ENCODE measurements at places on chromosomes 5 and 9. TPM values are rescaled to one million over a fixed set of nuclear protein-coding genes. Genes with fewer than 3 reads are reported as not detected.

The BAAT gene
- total RNA-seq = 0.58 TPM

The HMGXB3 gene
- 28.5 TPM for total RNA-seq

The PTGS1 gene
- 0.82 TPM for total RNA-seq

The LHX3 gene
- 0.12 TPM for total RNA-seq

The BHMT2 gene
- not detected for total RNA-seq

The F2R gene
- 49.9 TPM for total RNA-seq

The GPR150 gene
- 0.07 TPM for total RNA-seq

The SLC46A2 gene
- total RNA-seq = not detected

The DEPDC1B gene
- total RNA-seq = 19.1 TPM

The EIF4E1B gene
- total RNA-seq = not detected

The AGPAT2 gene
- total RNA-seq = 99.5 TPM

The RASGEF1C gene
- total RNA-seq = 0.11 TPM

The QRFP gene
- total RNA-seq = not detected

The CTNNAL1 gene
- 51.7 TPM for total RNA-seq

The TRAF1 gene
- 8.1 TPM for total RNA-seq

The ENTREP1 gene
- total RNA-seq = 0.48 TPM

The LMBRD2 gene
- total RNA-seq = 1.2 TPM

The PIK3R1 gene
- 4.7 TPM for total RNA-seq

The AK8 gene
- 0.85 TPM for total RNA-seq

The DNAH5 gene
- 1.0 TPM for total RNA-seq

The ZBTB26 gene
- 1.5 TPM for total RNA-seq

The GLT6D1 gene
- total RNA-seq = not detected

The PPP6C gene
- total RNA-seq = 27.3 TPM

The OTULINL gene
- 4.9 TPM for total RNA-seq
